Stimulated activated CD8-positive, alpha-beta memory T cell treated with anti-CD3 and anti-CD28 coated beads, Interleukin-7, amount 100 ng/mL, for 48 hours (primary cell): ENCODE measurements at places on chromosomes 11 and 22.

GRCh38 chr11:37511425-37511933 lies 913.4 kb upstream of the RAG2 start:
- DNase-seq = no peak

GRCh38 chr11:134071766-134072402 lies 3.0 kb downstream of the JAM3 start:
- DNase-seq = no peak

GRCh38 chr11:93005239-93005638 lies 35.8 kb downstream of the MTNR1B start:
- no peak for DNase-seq

DNA sequence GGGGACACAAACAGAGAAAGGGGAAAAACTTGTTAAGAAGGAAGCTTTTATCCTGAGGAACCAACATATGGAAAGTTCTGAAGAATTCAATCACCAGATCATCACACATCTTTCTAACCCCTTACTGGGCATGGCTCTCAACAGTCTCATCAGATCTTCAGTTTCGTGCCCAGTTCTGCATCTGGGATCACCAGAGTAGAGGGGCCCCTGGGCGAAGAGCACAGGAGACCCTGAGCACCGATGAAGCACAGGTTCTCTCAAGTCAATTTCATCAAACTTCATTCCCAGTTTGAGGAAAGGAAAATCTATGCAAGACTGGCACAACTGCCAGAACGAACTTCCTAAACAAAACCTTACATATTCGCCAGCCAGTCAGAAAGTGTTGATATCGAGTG lies 8.5 kb upstream of the PYGM start:
- DNase-seq = no peak

GRCh38 chr11:131750692-131751091 lies 380.3 kb downstream of the NTM start:
- no peak for DNase-seq

DNA sequence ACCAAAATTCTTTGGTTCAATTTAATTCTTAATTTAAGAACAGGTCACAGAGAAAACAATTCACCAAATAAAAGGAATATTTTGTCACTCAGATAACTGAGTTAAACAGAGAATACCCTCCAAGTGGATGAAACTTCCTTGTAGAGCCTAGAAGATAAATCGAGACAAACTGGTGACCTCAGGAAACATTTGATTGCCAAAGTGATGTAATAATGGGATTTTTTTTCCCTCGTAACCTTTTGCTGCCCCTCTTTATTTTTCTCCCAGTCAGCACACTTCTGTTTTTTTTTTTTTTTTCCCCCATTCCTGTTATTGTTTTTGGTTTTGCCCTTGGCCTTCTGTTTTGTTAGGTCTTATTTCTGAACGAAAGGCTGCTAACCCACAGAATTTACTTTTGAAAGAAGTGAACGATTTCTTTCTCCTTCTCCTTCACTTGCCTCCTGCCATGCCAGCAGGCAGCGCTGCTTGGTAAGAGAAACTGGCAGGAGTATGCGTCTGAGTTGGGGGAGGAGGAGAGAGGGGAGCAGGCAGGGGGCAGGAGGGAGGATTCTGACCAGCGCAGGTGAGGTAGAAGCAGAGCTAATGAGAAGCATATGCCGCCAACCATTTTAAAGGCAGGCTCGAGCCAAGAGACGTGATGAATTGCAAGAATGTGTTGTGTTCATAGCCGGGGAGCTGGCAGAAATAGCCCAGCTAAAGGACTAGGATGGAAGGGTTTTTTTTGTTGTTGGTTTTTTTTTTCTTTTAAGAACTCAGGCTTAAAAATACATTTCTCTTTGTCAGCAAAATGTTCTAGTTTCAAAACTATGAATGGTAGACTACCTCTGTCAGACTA lies 121.9 kb upstream of the MTMR2 start:
- no peak for DNase-seq

DNA sequence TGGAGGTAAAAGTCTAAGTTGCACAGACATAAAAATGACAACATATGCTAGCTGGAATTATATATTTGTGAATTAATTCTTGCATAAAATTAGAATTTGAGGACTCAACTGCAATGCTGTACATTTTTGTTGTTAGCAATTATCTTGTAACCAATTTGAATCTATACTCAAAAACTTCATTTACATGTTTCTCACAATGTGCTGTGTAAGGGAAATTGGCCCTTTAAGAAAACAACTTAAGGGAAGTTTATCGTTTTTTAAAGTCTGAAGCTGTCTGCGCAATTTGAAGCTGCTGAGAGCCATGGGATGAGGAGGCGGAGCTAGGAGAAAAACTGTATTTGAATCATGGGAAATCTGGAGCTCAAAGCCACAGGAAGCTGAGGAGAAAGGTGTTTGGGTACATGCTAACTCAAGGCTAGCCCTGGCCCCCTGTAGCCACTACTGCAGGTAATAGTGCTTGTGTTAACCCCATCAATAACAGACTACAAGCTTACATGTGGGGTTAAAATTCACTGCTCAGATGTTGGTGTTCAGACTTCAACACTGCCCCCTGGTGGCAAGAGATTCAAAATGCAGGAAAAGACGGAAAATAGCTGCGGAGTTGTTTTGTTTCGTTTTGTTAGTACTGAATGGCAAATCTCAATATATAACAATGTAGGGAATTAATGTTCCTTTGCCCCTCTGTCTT lies 126.1 kb downstream of the BRD1 start:
- DNase-seq = no peak

DNA sequence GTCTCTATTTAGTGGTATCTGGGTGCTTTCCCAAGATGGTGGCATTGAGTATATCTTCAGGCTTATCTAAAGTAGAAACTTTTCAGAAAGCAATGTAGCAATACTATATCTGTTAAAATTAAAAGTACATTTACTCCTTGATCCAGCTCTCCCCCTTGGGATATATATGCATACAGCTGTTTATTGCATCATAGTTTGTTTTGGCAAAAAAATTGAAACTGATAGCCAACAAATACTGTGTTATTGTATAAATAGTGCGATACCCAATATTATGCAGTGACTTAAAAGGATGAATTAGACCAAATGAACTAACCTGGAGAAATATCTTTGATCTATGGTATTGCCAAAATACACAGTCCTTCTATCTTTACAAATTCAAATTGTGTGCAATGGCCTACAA lies 8.4 kb upstream of the OR10A3 start:
- no peak for DNase-seq

GRCh38 chr11:4672470-4672869 lies 25.2 kb downstream of the OR51E2 start:
- no peak for DNase-seq

GRCh38 chr11:2466869-2467694 lies 22.3 kb downstream of the KCNQ1 start:
- peak; percentile 29 for DNase-seq

DNA sequence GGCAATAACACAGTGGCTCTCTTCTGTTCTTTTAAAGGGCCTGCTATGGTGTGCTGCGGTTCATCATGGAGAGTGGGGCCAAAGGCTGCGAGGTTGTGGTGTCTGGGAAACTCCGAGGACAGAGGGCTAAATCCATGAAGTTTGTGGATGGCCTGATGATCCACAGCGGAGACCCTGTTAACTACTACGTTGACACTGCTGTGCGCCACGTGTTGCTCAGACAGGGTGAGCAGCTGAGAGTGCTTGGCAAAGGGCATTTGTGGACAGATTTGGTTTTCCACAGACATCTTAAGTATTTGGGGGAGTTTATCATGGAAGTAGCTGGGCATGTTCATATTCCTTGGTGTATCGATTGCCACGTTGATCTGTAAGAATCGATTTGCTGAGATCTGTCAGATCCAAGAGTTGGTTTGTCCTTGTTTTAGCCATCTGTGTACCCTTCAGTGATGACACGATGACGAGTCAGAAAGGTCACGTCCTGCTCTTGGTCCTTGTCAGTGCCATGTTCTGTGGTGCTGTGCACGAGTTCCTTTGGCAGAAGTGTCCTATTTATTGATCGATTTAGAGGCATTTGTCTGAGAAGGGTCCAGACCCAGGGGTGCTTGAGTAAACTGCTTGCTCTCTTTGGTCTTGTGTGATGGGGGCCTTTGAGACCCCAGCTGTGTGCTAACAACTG lies 4.8 kb downstream of the RPS3 start:
- no peak for DNase-seq

GRCh38 chr11:2396471-2396870 lies 4.1 kb upstream of the TSSC4 start:
- no peak for DNase-seq

GRCh38 chr22:30610299-30610698 lies 3.3 kb downstream of the TCN2 start:
- DNase-seq = no peak

DNA sequence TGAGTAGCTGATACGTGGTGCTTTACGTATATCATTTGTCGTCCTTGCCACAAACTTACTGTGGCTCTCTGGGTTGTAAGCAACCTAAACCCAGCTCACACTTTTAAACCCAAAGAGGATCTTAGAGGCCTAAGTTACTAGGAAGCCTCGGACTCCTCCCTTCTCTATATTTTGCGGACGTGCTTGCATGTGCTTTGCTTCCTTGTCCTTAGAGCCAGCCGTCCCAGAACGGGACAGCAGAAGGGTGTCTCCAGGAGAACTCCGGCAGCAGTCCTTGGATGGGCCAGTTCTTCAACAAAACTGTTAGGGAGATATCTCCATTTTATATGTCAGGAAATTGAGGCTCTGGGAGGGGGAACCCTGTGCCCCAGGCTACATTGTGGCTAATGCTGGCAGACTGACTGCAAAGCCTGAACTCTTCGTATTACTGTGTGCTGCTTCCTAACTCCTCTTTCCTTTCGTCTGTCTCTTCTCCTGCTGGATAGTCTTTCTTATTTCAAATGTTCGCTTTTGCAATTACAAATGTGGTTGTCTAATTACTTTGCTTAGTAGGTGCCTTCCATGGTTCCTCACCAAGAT lies 33.8 kb downstream of the TNRC6B start:
- no peak for DNase-seq

DNA sequence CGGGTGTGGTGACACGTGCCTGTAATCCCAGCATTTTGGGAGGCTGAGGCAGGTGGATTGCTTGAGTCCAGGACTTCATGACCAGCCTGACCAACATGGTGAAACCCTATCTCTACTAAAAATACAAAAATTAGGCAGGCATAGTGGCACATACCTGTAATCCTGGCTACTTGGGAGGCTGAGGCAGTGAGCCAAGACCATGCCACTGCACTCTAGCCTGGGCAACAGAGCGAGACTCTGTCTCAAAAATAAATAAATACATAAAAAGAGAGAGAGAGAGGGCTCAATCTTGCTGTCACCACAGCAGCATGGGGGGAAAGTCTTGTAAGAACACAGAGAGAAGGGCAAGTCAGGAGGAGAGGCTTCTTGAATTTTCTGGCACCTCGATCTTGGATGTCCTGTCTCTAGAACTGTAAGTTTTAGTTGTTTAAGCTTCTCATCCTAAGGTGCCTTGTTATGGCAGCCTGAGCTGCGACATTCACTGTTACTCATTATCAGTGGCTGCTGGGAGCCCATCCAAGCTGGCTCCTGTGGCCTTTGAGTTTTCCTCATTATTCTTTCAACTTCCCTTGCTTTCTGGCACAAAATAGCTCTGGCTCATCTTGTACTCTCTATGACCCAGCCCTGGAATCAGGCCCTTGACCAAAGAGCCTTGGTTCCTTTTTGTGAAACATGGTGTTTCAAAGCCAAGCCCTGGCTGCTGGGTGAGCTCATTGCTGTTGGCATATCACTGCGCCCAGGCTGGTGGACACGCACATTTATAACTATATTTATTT lies 8.0 kb upstream of the PSMC3 start:
- no peak for DNase-seq

DNA sequence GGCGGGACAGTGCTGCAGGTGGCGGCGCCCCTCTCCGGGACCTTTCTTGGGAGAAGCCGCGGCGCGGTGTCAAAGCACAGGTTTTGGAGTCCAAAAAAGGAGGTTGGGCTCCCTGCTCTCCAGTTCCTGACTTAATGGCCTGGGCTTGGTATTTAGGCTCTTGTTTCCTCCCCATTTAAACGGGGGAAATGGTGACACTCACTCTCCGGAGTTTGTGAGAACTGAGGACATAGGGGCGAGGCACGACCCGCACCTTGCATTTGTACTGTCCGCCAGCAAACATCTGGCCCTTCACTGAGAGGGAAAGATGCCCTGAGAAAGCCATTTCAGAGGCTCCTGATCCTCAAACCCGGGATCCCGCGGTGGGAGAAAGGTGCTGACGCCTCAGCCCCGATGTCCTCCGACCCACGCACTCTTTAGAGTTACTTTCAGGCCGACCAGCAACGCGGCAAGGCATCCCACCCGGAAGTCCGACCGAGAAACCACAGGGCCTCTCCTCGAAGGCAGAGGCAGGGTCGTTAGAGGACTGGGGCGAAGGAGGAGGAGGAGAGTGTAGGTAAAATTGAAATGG lies 2.9 kb upstream of the WDR74 start:
- peak; percentile 46 for DNase-seq
